ENCODE measurements at places on chromosomes 1 and 21. TPM values are rescaled to one million over a fixed set of nuclear protein-coding genes. Genes with fewer than 3 reads are reported as not detected.

The FMN2 gene
- total RNA-seq = not detected

DNA sequence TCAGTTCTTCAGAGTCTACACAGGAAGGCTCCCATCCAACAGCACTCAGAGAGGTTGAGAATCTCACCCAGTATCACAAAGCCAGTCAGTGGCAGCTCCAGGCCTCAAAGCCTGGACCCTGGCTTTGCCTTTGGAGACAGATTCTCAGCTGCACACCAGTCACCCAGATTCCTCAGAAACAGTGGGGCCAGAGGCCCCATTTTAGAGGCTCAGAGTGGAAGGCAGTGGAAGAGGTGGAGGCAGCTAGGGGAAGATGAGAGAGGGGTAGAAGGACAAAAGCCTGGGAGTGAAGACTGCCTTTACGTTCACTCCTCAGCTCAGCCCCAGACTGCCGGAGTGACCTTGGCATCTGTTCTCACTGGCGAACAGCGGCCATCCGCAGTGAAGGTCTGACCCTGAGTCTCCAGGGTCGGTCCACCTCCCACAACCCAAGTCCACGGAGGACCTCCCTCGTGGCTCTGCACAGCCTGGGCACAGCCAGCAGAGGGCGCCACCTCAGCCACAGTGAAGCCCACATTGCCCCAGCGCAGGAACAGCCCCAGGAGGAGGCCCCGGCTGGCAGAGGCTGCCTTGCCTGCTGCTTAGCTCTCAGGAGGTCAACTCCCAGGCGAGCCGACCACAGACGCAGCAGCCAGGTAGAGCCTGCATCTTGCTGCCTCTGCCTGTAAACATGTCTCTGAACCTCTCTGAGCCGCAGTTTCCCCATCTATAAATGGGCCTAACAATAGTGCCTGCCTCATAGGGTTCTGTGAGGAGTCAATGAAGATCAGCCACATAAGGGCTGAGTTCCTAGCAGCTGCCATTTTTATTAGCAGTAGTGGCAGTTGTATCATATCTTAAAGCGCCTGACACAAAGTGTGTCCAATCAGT is 5.9 kb upstream of the FNDC5 start:
- peak; percentile 86 for DNase-seq

- peak; percentile 49 for DNase-seq
Measured at GRCh38 chr1:2072109-2072806, 22.0 kb downstream of the PRKCZ start.

The IL19 gene
- total RNA-seq = not detected

The SLC30A7 gene
- total RNA-seq = 34.6 TPM

The ZBED6 gene
- total RNA-seq = 16.4 TPM
